ENCODE measurements at places on chromosomes 7 and 10.
A peak's percentile ranks its signal among the peaks of the same experiment; 100 is the strongest.

- DNase-seq: no peak
These were observed 217.1 kb downstream of the PHTF2 start for GRCh38 chr7:78015574-78016260.

DNA sequence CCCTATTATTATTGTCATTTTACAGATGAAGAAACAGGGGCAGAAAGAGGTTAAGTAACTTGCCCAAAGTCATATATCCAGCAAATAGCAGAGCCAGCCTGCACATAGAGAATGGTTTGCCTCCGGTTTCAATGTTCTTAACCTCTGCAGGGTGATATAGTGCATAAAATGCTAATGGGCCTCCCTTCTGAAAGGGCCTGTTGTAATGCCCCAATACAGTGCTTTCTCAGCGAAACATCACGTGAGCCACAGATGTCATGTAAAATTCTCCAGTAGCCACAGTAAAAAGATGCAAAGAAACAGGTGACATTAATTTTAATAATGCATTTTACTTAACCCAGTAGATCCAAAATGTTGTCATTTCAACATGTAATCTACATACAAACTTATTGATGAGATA is 38.1 kb downstream of the LRGUK start:
- no peak for DNase-seq

DNA sequence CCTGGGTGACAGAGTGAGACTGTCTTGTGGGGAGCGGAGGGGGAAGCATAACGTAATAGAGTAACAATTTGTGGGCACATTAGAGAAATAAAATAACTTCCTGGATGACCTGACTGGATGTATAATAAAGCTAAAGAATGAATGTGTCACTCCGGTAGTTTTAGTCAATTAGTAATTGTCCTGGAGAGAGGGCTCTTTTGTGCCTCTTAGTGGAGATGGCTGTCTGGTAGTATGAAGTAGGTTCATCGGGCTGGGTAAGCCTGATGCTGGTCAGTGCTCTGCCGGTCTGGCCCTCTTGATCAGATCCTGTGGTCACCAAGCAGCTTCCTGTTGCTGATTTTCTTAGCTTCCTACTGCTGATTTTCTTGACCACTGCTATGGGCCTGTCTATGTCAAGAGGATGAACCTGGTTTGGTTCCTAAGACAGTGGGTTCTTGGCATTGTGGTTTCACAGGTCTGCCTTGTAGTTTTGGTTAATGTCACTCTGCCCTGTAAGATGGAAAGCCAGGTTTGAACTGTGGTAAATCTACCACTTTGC is 34.1 kb downstream of the ZRANB1 start:
- DNase-seq: no peak

DNA sequence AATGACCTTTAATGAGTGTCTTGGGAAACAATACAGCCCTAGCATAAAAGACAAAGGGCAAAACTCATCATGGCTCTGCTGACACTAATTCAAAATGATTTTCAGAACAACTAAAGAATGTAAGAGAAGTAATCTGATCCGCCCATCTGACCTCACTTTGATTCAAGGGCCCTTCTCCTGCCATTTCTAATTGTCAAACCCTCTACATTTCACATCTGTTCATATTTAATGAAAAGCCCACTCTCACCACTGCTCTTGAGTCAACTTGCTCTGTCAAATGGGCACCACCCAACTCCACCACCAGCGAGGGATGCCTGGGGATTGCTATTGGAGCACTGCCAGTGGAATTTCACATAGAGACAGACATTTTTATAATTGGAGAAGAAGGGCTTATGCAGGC is 639.2 kb downstream of the KCNMA1 start:
- DNase-seq: no peak

- DNase-seq: no peak
These were observed 106.9 kb upstream of the NPS start for GRCh38 chr10:127442220-127442525.

DNA sequence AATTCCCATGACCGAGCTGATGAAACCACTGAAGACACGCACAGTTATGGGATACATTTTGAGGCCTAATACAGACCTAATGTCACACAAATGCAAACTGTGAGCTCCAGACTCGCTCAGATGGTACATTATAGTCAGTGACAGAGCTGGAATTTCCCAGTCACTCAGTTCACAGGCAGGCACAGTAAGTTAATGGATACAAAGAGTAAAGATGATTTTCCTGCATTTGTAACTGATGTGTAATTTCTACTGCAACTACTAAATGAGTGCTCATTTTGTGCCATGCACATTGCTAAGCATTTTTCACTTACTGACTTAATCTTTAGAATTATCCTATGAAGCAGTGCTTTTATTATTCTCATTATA is 56.5 kb downstream of the ENO4 start:
- DNase-seq: no peak

GRCh38 chr7:111855842-111856227 is 293.5 kb upstream of the IMMP2L start:
- no peak for DNase-seq

DNA sequence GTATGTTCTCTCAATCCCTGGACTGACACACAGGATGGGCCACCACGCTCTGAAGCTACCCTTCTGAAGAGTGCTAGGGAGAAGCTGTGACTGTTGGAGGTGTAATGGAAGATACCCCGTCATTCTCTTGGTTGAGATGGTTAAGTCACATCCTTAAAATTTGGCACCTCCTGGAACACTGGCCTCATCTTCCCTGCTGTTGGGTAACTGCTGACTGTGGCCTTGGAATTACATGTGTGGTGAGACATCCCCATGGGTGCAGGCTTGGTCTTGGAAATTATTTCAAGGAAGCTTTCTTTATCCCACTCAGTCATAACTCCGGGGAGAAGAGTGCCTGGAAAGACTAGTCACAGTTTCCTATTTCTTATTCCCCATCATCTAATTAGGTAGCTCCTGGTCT is 62.0 kb downstream of the LRMDA start:
- DNase-seq: no peak

DNA sequence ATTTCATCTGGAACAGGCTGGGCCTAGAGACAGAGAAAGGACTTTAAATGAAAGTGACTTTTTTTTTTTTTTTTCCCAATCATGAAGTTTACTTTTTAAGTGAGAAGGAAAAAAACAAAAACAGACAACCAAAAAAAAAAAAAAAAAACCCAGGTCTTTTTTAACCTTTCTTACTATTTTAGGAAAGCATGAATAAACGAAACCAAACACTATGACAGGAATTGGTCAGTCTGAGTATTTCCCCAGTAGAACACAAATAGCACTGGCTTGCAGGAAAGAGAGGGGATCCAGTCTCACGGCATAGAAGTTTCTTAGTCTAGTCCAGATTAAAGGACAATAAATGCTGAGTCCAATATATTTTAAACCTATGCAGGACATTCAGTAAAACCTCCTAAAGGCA is 180.5 kb upstream of the CCDC6 start:
- DNase-seq: no peak

DNA sequence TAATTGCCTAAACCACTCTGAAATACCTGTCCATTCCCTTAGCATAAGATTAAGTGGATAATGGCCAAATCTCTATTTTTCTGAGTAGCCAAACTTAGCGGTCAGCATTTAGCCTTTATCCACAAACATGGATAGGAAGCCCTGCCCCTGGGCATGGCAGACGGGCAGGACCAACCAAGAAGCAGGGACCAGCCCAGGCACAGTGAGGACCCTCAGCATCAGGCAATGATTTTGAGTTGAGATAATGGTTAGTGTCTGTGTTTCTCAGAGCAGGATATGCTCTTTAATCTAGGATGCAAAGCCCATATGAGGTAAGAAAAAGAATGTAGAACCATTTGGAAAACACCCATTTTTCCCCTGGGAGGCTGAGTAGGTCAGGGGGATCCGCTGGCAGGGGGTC is 131.7 kb downstream of the DPP6 start:
- no peak for DNase-seq

GRCh38 chr7:84901366-84901765 is 285.5 kb downstream of the SEMA3D start:
- DNase-seq: no peak

DNA sequence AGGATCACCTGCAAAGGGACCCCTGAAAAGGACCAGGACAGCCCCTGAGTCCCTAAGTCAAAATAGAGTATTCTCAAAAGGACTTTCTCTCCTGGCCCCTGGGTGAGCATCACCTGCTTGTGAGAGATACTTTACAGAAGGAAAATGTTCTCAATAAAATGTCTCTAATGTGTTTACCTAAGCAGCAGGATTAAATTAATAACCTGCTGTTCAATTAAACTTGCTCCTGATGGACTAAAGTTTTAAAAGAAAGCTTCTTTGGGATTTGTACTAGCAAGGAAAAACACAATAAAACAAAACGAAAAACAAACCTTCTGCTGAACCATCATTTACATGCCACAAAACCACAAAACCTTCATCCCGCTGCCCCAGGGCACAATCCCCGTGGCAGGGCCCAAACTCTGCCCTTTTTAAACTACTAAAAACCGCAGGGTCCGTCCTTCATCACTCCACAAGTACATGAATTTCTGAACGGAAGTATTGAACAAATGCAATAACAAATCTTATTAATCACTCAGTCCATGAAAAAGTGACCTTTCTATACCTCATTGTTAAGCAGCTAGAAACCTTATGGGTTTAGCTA is 197.7 kb downstream of the TCERG1L start:
- no peak for DNase-seq

DNA sequence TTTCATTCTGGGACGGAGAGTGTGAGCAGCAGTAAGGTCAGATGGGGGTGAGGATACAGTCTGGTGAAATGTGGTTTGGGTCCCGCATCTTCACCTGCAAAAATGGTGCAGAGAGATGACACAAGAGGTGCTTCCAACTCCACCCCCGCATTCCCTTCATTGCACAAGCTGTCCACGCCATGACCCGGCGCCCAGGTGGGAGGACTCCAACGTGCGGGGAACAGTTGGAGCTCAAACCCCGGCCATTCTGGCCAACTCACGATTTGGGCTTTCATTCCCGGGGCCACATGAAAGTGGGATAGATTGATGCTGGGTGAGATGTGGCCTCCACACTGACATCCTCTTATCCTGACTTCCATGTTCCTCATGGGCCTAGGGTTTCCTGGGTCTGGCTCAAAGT is 34.6 kb upstream of the ZNF273 start:
- no peak for DNase-seq

DNA sequence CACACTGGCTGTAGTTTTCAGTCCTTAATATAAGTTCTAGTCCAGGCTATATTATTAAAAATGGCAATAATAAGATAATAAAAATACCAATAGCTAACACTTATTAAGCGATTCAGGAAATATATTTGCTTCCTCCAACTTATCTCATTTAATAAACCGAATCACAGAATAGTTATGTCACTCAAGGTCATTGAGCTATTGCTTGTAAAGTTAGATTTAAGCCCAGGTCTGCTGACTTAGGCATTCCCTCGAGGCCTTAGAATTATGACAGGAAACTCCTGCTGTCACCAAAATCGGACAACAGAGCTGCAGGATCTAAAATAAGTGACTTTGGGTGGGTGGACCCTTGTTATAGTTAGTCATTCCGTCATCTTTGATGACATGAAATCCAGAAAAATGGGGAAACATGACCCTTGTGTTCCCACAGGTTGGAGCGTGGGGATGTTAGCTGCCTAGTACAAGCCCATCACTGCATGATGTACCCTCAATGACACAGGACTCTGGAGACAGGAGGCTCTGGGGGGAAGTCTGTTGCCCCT is 181.3 kb upstream of the PHYHIPL start:
- DNase-seq: no peak

DNA sequence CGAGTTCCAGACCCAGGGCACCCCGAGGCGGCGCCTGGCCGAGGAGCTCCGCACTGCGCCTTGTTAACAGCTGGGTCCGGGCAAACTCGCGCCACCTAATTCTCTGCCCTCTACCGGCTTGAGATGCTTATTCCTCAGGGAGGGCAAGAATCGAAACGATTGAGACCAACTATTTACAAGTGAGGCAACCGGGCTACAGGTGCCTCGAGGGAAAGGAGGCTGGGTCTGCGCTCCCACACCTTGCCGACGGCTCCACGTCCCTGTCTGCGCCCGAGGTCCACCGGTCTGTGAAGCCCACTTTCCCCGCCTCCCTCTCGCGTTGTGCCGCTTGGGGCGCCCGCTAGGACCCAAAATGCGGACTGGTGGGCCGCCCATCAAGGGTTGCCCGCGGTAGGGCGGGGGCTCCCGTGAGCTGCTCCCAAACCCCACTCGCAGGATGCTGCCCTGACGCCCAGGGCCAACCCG is 527 bp downstream of the AKR1B1 start:
- DNase-seq: peak; percentile 5

GRCh38 chr7:41915871-41916270 is 213.0 kb upstream of the INHBA start:
- no peak for DNase-seq

- DNase-seq: no peak
These were observed 346.8 kb upstream of the AOAH start for GRCh38 chr7:37071124-37071523.

DNA sequence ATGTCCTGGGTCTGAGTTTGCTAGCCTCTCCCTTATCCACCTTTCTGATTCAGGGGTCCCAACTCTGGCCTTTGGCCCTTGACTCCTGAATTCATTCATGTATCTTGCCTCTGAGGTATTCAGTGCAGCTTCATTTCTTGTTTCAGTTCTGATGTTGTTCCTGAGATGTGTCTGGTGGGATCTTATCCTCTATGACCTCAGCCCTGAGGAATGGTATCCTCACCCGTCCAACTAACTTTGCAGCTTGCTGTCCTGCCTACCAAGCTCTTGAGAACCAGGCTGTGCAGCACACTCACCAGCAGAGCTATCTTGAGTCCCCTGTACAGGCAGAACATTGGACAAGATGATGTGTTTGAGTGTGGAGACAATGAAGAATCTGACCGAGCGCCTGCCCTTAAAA is 13.8 kb downstream of the SUFU start:
- DNase-seq: no peak

DNA sequence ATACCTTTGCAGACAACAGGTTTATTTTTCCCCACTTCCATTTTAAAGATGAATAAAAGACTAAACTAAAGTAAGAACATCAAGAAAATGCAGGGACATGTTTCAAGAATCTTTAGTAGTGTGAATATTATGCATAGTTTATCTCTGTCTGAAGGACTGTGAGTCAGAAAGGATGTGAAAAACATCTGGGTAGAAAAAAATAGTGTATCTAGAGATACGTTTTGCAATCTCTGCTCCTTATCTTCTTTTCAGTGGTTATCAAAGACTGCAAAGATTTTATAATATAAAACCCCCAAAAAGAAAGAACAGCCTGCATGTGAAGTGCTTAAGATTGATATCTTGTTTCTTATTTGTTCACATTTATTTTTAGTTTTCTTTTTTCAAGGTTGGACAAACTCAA is 101.9 kb upstream of the ARHGAP21 start:
- DNase-seq: no peak

GRCh38 chr7:92714767-92715166 is 121.6 kb downstream of the CDK6 start:
- DNase-seq: no peak

DNA sequence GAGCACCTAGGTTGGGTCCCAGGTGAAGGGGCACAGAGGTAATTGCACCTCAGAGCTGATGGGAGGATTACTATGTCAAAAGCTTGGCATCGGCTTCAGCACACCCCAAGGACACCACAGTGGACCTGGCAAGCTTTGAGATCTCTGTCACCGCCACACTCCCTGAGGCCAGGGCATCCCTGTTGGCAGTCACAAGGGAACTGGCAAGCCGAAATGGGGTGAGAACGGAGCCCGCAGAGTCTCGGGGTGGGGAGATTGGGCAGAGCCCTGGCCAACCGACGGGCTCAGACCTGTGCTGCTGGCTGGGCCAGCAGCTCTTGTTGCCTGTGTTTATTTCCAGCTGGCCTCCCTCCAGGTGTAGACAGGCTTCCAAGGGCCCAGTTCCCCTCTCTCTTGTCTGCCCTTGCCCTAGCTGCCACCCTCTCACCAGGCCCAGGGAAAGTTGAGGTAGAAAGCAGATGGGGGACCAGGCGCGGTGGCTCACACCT is 2.5 kb downstream of the HSPB1 start:
- no peak for DNase-seq

- no peak for DNase-seq
These were observed 46.2 kb upstream of the PLCE1 start for GRCh38 chr10:93947524-93947923.

Measured in stimulated activated CD4-positive, alpha-beta T cell treated with anti-CD3 and anti-CD28 coated beads, Interleukin-2, amount 100 ng/mL, for 4 hours (primary cell).